ENCODE measurements at places on chromosomes 6 and 20.

DNA sequence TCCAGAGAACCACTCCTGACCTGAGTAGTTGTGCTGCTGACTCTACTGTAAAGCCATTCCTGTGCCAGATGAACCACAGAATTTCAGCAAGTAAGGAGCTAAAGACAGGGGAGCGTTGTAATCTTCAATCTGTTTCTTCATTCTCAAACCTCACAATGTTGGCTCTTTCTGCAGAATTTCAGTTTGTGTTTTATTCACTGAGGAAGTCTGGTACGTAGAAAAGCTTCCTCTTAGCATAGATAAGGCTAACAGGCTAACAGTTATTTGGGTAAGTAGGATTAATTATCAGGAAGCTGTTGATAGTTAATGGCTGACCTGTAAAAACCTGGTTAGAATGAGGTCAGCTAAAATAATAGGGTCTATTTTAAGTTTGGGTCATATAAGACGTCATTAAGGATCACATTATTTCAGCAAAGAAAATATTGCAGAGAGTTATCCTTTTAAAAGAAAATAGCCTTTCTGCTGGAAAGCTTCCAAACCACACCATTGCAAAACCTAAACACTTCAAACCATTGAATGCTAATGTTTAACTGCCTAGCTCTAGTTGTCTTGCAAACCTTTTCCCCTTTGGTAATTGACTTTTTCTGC, 14.1 kb upstream of the TENT5A start:
- no peak for DNase-seq

- DNase-seq: no peak
Measured at GRCh38 chr6:157229713-157230112, 93.6 kb downstream of the TMEM242 start.

- peak; percentile 21 for DNase-seq
Measured at GRCh38 chr6:51410453-51410852, 591.8 kb downstream of the TFAP2B start.

DNA sequence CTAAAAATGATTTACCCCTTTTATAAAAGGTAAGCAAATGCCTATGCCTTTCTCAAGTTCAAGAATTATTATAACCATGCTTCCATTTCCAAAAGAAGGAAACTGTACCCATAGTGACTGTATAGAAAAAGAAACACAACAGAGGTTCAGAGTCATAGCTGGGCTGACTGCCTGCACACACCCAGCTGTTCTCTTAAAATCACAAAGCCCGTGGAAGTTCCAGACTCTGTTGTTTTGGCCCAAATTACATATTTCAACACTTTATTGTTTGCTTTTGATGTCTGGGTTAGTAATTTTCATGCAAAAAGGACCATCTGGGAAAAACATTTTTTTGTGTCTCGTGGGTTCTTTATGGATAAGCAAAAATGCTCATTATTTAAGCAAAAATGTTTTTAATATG, 99.2 kb downstream of the LCA5 start:
- peak; percentile 18 for DNase-seq

DNA sequence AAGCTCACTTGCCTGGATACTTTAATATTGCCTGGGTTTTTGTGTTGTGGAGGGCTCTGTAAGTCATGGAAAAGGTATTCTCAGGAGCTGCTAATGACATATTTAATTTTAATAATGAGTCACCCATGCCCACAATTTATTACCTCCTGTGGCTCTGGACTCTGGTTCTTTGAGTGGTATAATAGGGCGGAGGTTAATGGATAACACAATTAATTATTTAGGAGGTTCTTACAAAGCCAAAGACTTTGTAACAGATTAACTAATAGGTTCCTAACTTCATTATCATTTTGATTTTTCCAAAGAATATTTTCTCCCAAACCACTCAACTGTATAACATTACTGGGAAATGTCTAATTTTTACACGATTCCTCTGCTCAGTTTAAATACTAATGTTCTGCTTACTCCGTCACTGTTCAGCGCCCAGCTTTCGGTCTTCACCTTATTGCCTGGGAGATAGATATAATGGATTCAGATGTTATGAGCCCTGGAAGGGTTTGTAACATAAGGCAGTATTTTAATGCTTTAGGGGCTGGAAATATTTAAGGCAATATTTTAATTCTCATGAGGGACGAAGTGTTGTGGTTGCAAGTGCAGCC, 29.4 kb downstream of the PHACTR3 start:
- no peak for DNase-seq

GRCh38 chr6:12849809-12850198, 133.2 kb downstream of the PHACTR1 start:
- no peak for DNase-seq

GRCh38 chr6:156557251-156557910, 219.8 kb upstream of the ARID1B start:
- peak; percentile 33 for DNase-seq

DNA sequence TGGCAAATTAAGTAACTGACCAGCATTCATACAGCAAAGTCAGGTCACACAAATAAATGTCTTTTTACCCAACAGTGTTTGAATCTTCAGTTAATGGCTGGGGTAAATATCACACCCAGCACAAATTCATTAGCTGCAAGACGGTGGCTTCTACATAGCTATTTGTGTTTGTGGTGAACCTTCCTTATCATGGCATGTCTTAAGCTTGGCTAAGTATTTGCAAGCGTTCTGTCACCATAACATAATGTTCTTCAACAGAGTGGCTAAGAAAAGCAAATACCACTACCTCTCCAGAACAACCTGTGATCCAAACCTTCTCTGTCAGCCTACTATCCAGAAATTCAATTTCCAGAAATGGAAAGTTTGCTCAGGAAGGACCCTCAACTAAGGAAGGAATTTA, 255.6 kb upstream of the TAB2 start:
- no peak for DNase-seq

DNA sequence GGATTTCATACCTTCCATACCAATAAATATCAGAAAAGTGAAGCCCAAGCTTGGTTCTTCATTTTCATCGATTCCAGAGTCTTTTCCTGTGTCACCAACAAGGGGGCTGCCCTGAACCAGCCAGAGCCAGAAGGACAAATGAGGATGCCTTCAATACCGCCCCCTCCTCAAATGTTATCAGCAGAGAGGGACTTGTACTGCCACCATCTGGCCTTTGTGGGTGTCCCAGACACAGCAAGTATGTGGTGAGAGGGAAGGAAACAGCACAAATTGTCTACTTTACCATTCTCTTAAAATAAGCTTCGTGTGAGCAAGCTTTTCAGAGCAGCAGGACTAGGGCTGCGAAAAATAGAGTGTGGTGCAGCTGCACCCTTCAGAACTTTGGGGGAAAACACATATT, 165.3 kb downstream of the SOBP start:
- no peak for DNase-seq

DNA sequence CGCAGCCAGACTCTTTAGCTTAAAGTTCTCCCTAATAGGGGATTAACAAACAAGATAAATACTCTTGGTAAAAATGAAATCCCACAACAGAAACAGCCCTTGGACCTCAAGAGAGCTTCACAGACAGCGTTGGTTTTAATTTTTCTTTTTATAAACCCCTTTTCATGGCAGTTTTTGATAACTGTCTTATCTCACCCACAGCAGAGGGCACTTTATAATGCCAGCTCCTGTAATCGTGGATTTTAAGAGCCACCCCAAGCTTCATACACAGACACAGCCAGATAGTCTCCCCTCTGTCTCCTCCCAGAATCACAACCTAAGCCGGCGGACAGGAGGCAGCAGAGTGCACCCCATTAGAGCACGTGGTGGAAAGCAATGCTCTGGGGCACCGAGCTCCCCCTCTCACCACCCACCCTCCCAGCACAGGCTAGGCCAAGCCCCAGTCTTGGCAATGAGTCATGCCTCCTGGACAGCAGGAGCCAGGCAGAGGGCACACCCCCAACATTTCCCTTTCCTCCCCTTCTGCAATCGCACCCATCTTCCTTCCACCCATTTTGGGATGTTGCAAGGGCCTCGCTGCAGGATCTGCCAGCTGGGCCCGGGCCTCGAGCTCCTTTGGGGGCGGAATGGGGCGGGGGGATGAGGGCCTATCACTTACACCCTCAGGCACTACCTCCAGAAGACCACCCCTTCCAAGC, 2.4 kb downstream of the JAG1 start:
- peak; percentile 81 for DNase-seq

DNA sequence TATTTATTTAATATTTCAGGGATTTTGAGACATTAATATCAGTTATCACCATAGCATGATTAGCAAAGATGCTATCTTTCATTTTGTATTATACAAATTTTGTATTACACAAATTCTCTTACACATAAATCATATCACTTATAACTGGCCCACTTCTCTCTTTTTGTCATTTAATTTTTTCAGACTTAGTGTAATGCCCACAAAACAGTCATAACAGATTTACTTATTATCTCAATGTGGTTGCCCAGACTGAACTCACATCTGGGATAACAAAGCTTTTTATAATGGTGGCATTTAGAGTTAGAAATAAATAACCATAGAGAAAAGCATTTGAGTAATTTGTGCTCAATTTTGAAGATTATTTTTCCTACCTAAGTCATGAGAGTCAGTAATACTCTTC, 148.3 kb downstream of the TFAP2B start:
- no peak for DNase-seq

DNA sequence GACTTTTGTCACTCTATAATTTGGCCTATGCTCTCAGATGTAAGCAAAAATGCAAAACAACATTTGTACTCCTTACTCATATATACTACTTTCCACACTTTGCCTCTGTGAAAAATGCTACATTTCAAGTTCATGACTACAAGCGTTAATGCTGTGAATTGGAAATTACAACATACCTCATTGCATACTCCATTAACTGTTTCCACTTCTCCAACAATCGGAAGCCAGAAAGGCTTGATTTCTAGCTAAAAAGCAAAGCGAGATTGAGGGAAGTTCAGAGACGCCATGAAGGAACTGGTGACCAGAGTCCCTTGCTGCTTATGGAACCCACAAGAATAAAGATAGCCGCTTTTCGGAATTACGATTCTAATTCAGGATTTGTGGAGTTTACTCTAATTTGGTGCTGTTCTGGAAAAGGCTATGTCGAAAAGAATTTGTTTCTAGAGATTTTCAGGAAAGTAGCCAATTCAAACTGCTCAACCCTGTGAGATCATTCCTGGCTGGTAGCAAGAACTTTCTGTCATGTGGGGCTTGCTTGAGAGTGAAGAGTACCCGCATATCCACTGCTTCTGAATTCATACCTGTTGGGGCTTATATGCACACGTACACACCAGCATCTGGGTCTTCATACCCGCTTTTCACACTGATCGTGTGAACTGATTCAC, 98.0 kb upstream of the CITED2 start:
- DNase-seq: no peak

- DNase-seq: no peak
Measured at GRCh38 chr6:6631534-6632276, 43.2 kb downstream of the LY86 start.

Measured in testis (tissue), 5 donors.